Left renal pelvis (tissue), 4 donors: ENCODE measurements at places on chromosomes 1 and 21. TPM values are rescaled to one million over a fixed set of nuclear protein-coding genes. Genes with fewer than 3 reads are reported as not detected.

- DNase-seq, result no peak
These were observed 17.0 kb upstream of the GPR37L1 start for GRCh38 chr1:202105571-202106339.

DNA sequence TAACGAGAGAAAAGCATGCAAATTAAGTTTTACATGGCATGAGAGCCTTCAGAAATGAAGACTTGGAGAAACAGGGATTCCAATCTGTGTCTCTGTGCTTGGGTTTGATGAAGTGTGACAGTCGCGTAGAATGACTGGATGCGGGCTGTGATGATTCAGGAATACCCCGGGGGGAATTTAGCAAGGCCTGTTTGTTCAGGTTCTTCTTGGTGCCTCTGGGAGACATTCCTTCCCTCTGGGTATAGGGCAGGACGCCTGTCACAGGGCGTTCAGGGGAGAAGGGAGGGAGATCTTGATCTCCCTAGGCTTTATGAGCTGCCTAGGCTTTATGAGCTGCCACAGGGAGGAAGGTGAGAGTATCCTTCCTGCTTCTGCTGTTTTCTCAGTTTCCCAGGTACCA is 36.6 kb downstream of the DOP1B start:
- no peak for DNase-seq

DNA sequence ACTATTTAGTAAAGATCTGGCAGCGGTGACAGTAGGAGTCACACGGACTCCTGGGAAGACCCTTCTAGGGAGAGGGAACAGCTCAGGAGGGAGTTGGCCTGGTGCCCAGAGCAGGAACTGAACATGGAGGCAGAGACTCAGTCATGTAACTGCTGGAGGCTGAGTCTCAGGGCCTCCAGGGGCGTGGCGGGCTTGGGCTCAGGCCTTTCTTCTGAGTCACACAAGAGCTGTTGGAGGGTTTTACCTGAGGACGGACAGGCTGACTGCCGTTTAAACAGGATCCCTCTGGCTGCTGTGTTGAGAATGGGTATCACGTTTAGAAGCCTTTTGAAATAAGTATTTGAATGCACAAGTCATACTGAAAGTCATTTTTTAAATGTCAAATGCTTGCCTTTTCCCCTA is 7.2 kb upstream of the ETS2 start:
- no peak for DNase-seq

GRCh38 chr1:84973498-84974334 is 23.2 kb downstream of the MCOLN2 start:
- no peak for DNase-seq

DNA sequence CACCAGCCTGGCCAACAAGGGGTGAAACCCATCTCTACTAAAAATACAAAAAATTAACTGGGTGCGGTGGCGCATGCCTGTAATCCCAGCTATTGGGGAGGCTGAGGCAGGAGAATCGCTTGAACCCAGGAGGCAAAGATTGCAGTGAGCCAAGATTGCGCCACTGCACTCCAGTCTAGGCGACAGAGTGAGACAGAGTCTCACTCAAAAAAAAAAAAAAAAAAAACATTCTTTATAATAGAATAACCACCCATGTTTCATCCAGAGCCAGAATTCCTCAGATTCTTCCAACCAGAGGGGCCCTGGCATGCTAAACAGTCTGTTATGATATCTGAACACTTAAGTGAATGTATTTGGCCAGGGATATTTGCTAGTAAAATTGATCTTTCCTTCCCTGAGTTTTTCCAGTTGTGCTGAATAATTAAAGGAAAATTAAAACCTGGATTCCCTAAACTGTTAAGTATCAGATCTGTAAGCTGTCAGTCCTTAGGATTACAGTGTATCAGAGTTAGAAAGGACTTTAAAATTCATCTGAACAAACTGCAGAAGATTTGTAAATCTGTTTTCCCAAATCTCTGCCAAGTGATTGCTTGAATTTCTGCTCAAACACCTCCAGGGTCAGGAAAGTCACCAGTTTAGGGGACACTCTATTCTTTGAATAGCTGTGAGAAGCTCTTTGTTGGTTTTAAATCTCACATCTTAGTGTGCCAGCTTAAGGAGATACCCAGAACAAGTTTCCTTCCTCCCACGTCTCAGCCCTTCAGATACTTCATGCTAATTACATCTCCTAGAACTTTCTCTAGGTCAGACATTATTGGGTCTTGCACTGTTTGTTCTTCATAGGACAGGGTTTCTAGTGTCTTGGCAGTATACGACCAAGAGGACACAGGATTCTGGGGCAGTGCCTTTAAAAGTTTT is 84.6 kb upstream of the BMP8A start:
- DNase-seq, result no peak

GRCh38 chr1:53412285-53413174 is 46.7 kb upstream of the DMRTB1 start:
- no peak for DNase-seq

GRCh38 chr1:204733289-204733688 is 47.8 kb upstream of the LRRN2 start:
- DNase-seq, result no peak

DNA sequence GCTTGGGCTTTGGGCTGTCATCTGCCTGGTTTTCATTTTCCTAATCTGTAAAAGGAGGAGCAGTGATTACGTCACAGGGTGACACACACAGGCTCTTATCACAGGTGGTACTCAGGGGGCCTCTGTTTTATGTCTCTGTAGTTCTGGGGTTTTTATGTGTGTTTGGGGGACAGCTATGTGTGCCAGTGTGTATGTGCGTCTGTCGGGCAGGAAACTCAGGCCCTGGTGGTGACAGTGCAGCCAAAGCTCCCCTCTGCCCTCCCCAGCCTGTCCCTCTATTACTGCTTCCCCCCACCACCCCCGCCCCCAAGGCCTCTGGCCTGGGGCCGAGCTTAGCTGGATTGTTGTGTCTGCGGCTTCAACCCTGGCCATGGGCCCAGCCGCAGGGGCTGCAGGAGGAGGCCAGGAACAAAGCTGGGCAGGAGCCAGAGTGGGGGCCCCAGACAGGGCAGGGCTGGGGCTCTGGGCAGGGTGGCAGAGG is 13.3 kb downstream of the MFAP2 start:
- no peak for DNase-seq

GRCh38 chr1:18407166-18408045 is 73.3 kb upstream of the KLHDC7A start:
- DNase-seq, result no peak

GRCh38 chr1:44810101-44810761 is 1.9 kb downstream of the BTBD19 start:
- no peak for DNase-seq

DNA sequence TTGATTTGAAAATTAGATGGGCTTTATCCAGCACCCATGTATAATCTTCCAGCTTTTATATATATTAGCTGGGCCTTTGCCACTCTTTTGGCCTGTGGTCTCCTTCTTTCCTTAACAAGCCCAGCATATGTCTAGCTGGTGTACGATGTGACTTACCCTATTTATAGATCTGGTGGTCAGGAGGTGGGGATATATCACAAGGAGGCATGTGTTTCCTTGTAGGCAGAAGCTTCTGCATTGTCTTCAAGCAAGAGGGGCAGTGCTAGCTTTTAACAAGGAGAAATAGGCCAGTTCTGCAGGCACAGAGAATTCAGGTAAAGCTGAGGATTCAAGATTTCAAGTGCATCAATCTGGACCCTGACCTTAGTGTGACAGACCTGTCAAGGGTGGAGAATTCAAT is 38.0 kb upstream of the DNASE2B start:
- DNase-seq, result no peak

GRCh38 chr1:160702100-160702499 is 9.5 kb downstream of the CD48 start:
- no peak for DNase-seq

- DNase-seq, result no peak
These were observed 25.8 kb upstream of the IFNGR2 start for GRCh38 chr21:33377221-33377920.

DNA sequence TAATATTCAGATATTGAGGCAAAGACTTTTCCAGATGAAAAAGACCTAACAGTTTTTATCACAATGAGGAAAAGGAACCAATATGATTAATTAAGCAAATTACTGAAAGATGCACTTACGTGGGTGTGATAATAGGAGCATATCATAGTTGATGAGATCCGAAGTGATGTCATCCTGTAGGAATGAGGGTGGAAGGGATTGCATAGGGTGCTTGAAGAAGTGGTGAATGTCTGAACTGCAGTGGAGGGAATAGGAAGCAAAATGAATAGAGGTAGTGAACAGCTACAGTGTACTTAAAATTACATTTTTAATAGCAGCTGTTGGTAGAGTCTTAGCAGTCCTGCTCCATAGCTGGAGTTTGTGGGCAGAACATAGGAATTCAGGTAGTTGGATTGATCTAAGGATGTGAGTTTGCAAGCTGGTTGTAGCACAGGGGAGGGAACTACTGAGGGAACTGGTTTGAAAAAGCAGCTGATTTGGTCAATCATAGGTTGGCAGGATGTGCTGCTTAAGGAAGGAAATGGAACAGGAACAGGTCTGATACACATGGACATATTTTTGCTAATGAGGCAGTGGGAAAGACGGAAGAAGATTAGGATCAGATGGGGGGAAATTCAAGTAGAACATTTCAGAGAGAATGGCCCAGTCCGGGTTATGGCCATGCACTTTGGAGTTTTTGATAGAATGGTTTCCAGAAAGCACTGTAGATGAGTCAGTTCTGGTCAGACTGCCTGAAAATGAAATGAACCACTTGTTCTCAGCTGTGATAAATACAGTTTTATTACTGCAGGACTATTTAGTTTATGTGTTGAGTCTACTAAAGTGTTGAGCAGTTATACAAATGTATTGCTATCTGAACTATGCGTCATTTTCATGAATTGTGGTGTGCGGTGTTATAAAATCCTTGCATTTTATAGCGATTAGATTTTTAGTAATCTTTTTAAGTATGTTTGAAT is 155.8 kb downstream of the RYR2 start:
- DNase-seq, result no peak

DNA sequence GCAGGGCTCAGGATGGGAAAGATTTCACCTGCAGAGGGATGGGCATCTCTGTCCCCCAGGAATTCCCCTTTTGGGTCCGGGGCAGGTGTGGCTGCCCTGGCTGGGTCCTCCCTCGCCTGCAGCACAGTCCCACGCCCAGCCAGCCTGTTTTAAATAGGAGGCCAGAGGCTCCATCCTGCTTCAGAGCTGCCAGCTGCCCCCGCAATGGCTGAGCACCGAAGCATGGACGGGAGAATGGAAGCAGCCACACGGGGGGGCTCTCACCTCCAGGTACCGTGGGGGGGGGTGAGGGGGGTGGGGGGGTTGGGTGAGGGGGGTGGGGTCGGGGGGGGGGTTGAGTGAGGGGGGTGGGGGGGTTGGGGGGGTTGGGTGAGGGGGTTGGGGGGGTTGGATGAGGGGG is 3.6 kb downstream of the SCNN1D start:
- DNase-seq, result no peak

DNA sequence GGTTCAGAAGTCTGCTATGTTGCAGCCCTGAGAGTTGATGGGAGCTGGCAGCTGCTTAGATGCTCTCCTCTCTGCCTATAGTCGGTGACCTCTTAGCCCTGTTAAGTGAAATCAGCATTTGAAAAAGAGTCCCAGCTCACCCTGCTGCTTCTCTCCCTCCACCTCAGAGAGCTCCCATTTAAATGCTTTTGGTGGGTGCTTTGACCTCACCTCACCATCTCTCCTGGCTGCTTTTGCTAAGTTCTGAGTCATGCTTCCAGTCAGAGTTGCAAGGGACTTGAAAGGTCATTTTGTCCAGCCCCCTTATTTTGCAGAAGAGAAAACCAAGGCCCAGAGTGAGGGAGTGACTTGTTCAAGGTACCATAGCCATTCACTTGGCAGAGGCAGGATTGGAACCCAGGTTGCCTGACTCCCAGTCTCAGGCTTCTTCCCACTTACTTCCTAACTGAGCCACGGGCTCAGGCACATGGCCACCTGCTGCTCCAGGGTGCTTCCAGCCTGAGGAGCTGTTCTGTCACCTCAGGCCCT is 3.3 kb downstream of the MAPKAPK2 start:
- DNase-seq, result no peak

- DNase-seq, result no peak
These were observed 6.3 kb downstream of the SRSF11 start for GRCh38 chr1:70227439-70227838.

DNA sequence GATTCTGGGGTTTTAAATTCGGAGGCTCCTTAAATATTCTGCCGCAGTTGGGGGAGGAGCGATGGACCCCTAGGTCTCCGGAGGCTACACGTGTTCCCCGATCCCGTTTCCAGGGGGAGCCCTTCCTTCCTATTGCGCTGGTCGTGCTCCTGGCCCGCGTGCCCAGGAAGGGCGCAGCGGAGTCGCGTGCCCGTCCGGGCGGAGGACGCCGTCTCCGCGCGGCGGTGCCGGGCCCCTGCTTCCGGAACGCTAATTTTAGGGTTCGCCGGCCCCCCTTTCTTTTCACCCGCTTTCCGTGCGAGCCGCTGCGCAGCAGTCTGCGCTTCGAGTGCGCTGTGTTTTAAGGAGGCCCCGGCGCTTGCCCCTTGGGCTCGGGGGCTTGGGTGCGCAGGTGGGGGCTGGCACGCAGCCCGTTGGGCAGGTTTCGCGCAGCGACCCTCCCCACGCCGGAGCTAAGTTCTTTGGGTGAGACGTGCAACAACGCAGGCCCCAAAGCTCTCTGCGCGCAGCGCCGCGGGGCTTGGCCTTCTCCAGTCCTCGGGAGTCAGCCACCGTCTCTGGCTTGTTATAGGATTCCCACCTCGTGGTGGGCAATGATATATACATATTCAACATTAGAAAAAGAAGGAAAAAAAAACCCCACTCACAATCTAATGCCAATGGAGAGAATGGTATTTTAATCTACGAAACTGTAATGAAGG is 43.5 kb upstream of the DNAJC6 start:
- no peak for DNase-seq

GRCh38 chr1:162145966-162146696 is 76.6 kb downstream of the NOS1AP start:
- DNase-seq, result no peak

DNA sequence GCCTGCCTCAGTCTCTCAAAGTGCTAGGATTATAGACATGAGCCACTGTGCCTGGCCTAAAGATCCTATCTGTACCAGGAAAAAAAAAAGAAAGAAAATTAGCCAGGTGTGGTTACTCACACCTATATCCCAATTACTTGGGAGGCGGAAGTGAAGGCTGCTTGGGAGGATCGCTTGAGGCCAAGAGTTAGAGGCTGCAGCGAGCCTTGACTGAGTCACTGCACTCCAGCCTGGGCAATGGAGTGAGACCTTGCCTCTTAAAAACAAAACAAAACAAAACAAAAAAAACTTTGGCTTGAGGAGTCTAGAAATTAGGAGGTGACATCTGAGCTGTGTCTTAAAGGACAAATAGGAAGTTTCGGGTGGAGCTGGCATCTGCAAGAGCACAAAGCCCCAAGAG is 38.7 kb upstream of the KIF26B start:
- DNase-seq, result no peak

GRCh38 chr1:77415579-77415978 is 133.8 kb downstream of the AK5 start:
- no peak for DNase-seq

The KRTAP13-2 gene
- polyA plus RNA-seq, result not detected

The HIVEP3 gene
- polyA plus RNA-seq, result 4.3 TPM

The VWA5B1 gene
- 1.3 TPM for polyA plus RNA-seq

The THRAP3 gene
- 109 TPM for polyA plus RNA-seq

The TMEM240 gene
- 3.4 TPM for polyA plus RNA-seq

The MPZ gene
- polyA plus RNA-seq, result 5.4 TPM

The IL19 gene
- not detected for polyA plus RNA-seq

The BMP8B gene
- 2.9 TPM for polyA plus RNA-seq

The CRYBG2 gene
- 0.54 TPM for polyA plus RNA-seq

The LHX8 gene
- polyA plus RNA-seq, result not detected

The FAM167B gene
- 12.9 TPM for polyA plus RNA-seq

The DENND2C gene
- polyA plus RNA-seq, result 4.5 TPM
